ENCODE measurements at places on chromosomes 7 and 10. TPM values are rescaled to one million over a fixed set of nuclear protein-coding genes. Genes with fewer than 3 reads are reported as not detected.

- no peak overlapping the region for H3K27ac ChIP-seq
- H3K4me3 ChIP-seq = no peak overlapping the region
- no peak for DNase-seq
- no peaks in the 10 kb centered on the region for H3K4me1 ChIP-seq
- H3K36me3 ChIP-seq = no peaks in the 10 kb centered on the region
Measured at GRCh38 chr10:111303887-111304286, 227.1 kb downstream of the ADRA2A start.

GRCh38 chr10:58350619-58351323 is 16.0 kb downstream of the UBE2D1 start:
- peaks cover 78% of the 10 kb centered on the region for H3K4me1 ChIP-seq
- H3K36me3 ChIP-seq = no peaks in the 10 kb centered on the region
- no peaks in the 10 kb centered on the region for H3K27me3 ChIP-seq

DNA sequence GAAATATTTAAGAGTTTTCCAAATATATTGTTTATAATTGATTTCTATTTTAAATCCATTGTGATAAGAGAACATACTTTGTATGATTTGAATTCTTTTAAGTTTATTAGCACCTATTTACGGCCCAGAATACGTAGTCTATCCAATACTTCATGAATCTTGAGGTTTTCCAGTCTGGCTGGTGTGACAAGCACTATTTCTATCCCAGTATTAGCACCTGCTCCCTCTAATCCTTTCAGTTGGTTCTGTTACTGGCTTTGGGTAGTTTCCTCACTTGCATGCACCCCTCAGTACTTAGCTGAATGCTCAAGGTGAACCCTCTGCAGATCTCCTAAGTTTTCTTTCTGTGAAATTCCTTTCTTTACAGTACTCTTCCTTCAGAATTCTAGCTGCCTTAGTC is 166.8 kb downstream of the C1GALT1 start:
- peaks cover 6% of the 10 kb centered on the region for H3K27me3 ChIP-seq
- no peak for DNase-seq
- H3K36me3 ChIP-seq = no peaks in the 10 kb centered on the region
- H3K27ac ChIP-seq = no peak overlapping the region
- H3K4me1 ChIP-seq = no peaks in the 10 kb centered on the region
- H3K4me3 ChIP-seq = no peak overlapping the region

GRCh38 chr7:117067340-117067739 is 114.0 kb downstream of the ST7 start:
- no peak for DNase-seq
- H3K27me3 ChIP-seq = no peaks in the 10 kb centered on the region
- H3K27ac ChIP-seq = no peak overlapping the region
- no peak overlapping the region for H3K4me3 ChIP-seq
- H3K4me1 ChIP-seq = peaks cover 33% of the 10 kb centered on the region

STMP1 gene
- 28.2 TPM for total RNA-seq

FAM180A gene
- total RNA-seq = 19.7 TPM

Data from left ventricle myocardium inferior (tissue), 1 donor.